Activated CD8-positive, alpha-beta memory T cell treated with anti-CD3 and anti-CD28 coated beads for 1 hour (primary cell): ENCODE measurements at places on chromosomes 2 and 18.

DNA sequence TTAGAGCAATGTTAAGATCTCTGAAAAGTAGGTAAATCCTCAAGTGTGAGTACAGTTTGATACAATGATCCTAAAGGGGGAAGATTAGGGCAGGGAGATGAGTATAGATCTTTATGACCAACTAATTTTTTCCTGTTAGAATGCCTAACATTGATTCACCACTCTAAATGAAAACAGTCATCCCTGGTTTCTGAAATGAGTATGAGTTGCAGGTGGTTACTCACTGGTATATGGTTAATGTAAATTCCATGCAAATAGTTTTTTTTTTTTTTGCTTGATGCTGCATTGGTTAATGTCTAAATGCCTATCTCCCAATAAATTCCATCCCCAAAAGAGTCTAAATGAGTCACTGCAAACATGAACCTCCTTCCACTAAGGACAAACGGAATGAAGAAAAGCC is 55.0 kb upstream of the SERPINB2 start:
- no peak for DNase-seq

GRCh38 chr2:241734208-241734466 is 293 bp upstream of the D2HGDH start:
- no peak for DNase-seq

DNA sequence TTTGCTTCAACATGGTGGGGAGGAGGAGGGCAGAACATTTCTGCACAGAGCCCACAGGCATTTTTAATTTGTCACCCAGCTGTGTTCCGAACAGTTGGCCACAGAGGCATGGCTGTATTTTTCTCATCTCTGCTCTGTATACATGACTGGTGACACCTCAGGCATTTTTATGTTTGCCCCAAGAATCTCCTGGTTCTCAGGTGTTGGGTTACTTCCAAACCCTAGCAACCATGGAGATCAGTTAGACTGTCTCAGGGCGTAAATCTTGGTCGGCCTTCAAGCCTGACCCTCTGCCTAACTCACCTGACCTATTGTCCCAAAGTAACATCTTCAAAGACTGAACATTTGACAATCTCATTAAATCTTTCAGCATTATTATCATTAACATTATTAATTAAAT is 100.0 kb downstream of the ABCA12 start:
- no peak for DNase-seq

GRCh38 chr18:22473366-22473765 is 55.7 kb upstream of the CTAGE1 start:
- DNase-seq, result no peak

DNA sequence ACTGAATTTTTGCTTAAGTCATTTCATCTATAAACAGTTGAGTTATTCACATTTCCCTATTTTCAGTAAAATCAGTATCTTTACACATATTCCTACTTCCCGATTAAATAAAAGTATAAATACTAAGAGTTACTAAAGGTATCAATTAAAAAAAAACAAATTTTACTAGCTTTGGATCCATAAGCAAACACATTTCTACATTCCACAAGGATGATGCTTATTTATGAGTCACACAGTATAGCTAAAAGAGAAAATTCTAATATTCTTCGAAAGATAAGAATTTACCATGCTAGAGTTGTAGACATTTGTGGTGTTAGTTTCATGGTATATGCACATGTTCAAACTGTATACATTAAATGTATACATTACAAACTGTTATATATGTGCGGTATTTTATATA is 23.7 kb downstream of the PGAP1 start:
- no peak for DNase-seq
